ENCODE measurements at places on chromosomes 5 and 9. TPM values are rescaled to one million over a fixed set of nuclear protein-coding genes. Genes with fewer than 3 reads are reported as not detected.

GRCh38 chr9:15512889-15513288, 2.1 kb upstream of the PSIP1 start:
- no peak for DNase-seq

DNA sequence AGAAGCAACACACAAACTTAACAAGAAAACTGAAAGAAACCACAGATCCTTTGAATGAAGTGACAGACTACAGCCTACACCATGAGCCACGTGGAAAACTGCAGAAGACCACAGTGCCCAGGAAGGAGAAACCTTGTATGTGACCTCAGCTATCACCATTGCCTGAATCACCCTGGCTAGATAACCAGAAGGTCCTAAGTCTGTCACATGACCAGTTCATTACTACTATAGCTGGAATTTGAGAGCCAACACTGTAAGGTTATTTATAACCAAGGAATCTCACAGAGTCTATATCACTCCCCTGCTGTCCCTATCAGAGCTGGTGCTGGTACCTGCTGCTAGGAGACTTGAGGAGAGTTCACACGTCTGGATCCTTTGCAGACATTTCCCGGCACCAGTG, 90.3 kb upstream of the FBXL17 start:
- no peak for DNase-seq

- DNase-seq: no peak
Measured at GRCh38 chr5:159392871-159393270, 62.6 kb upstream of the IL12B start.

Gene CFAP157
- total RNA-seq: 0.11 TPM

GRCh38 chr5:77449981-77450380, 42.1 kb downstream of the WDR41 start:
- no peak for DNase-seq

GRCh38 chr5:72842816-72843215, 26.4 kb downstream of the TNPO1 start:
- DNase-seq: peak; percentile 30

GRCh38 chr5:2188661-2189060, 305.9 kb upstream of the IRX4 start:
- DNase-seq: no peak

- DNase-seq: no peak
Measured at GRCh38 chr5:147417135-147417813, 92.6 kb downstream of the DPYSL3 start.

Gene PCDHGA3
- total RNA-seq: 0.32 TPM

Gene TSSK1B
- total RNA-seq: not detected

DNA sequence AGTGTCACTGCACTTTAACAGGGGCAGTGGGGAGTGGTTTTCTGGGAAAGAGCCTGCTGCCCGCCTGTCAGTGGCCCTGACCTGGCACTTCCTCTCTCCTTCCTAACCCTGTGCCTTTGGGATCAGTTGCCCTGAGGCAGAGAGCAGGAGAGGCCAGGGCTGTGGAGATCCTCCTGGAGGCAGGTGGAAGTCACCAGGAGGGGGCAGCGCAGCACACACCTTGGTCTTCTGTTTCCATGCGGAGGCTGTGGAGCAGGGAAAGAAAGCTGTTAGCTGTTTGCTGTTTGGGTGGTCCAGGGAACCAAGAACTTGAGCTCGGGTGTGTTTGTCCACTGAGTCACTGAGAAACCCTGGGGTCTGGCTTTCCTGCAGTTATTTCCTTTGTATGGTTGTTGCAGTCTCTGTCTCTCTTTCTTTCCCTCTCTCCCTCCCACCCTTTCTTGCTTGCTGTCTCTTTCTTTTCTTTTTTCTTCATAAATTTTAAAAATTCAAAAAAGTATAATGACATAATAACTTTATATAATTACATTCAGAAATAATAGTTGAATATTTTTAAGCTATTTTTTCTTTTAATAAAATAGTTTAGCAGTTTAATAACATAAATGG, 28.1 kb downstream of the NTRK2 start:
- DNase-seq: peak; percentile 81

Data from SK-MEL-5 (cell line).